ENCODE measurements at places on chromosomes 12 and 14.

GRCh38 chr12:42564996-42565395 lies 24.6 kb downstream of the PRICKLE1 start:
- DNase-seq = no peak

GRCh38 chr14:73661872-73662271 lies 17.1 kb downstream of the DNAL1 start:
- DNase-seq = peak; percentile 82

GRCh38 chr12:62793256-62794217 lies 141.4 kb downstream of the PPM1H start:
- DNase-seq = peak; percentile 89

DNA sequence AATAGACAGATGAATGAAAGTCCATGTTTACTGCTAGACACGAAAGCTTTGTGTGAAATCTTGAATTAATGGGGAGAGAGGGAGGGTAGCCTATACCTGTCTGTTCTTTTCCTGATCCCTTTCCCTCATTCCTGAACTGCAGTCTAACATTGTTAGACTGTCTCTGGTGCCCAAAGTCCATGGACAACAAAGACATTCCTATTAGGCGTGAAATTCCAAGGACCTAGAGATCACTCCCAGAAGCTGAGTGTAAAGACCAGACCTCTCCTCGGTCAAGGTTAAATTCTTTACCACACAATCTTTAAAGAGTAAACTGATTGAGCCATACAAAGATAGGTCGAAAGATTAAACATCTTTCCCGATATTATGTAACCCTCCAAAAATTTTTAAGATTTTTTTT lies 270.7 kb upstream of the GARIN2 start:
- no peak for DNase-seq

GRCh38 chr14:67970923-67971322 lies 151.3 kb downstream of the RAD51B start:
- DNase-seq = no peak

DNA sequence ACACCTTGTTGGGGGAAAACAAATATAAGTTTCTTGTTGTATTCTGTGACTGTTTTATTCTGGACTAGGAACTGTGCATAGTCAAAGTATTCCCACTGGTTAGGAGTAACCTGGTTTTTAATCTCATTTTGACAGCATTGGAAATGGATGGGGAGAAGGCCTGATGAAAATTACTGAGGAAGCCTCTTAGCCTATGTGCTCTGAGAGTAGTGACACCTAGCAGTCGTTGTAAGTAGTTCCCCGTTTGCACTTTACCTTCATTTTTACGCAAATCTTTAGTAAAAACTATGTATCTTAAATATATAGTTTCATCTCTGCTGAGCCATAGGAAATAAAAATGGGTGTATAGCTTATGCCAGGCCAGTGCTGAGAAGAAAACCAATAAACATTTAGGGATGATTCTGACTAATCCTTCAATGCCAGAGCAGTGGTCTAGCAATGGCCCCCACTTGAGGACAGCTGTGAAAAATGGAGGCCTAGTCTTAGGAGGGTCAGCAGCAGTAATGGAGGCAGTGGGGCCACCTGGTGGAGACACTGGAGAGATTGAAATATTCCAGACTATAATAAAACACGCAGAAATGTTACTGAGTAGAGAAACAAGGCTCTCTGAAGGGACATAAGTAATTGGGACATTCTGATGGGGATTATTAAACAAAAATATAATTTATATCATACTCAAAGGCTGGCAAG lies 133.2 kb upstream of the NOVA1 start:
- DNase-seq = peak; percentile 9

DNA sequence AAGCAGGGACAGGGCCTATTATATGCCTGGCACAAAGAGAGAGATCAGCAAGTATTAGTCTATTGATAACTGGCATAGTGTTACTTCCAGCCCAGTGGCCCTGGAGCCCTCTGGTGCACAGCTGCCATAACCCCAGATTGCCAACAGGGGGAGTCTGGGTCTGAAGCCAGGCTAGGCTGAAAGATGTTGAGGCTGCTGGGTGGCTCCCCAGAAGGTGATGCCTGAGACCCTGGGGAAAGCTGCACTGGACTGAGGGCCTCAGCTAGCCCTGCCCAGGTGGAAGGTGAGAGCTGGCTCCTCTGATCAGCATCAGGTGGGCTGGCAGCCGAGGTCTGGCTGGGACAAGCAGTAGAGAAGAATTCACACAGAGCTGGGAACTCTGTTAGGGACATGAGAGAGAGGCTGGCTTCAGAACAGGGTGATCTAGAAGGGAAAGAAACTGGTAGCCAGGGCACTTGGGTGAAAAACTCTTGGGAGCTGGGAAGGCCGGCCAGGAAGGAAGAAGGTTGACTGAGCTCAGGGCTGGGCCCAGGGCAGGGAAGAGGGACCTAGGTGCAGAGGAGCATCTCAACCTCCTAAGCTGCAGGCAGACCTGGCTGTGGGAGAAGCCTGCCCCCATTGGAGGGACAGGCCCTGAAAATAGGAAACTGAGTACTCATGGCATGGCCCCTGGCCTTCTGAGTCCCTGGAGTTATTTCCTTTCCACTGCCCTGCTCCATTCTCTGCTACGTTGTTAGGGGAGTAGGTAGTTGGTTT lies 3.9 kb downstream of the GZMH start:
- peak; percentile 3 for DNase-seq

DNA sequence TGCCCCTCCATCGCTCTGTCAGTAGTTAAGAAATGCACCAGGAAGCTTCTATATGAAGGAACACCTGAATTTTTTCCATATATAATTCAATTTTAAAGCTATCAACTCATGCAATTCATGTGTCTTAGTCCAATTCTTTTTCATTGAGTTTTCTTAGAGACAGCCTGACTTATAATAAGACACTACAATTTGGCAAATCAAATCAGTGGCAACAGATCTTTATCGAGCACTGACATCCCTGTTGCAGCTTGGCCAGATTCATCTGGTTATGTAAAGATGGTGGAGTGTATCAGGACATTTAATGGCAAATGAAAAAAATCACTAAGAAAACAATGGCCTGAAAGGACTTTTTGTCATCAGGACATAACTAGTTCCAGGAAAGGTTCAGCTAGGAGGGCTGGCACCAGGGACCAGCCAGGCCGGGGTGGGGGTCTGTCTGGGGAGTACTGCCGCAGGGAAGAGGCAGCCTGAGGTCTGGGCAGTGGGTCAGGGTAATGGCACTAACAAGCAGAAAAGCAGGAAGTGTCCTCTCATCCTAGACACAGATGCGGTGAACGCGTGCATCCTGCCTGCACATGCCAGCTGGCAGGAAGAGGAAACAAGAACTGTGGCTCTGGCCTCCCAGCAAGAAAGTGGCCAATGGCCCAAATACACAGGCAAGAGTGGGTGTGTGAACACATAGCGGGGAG lies 100.5 kb upstream of the LMNTD1 start:
- no peak for DNase-seq

DNA sequence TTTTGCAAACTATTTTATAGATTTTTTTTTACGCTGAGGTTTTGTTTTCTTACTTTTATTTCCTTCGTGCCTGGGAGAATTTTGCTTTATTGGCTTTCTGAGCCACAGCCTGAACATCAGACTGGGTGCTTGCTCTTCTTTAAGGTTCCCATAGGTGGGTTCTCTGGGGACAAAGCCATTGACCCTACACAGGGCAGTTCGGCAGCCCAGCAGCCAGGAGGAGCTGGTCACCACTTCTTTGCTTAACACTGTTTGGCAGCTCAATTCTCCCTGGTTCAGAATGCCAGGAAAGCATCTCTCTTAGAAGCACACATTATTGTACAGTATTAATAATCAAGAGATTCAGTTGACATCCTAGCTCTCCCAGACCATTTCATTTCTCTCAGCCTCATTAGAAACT lies 140.8 kb upstream of the NEDD1 start:
- no peak for DNase-seq

DNA sequence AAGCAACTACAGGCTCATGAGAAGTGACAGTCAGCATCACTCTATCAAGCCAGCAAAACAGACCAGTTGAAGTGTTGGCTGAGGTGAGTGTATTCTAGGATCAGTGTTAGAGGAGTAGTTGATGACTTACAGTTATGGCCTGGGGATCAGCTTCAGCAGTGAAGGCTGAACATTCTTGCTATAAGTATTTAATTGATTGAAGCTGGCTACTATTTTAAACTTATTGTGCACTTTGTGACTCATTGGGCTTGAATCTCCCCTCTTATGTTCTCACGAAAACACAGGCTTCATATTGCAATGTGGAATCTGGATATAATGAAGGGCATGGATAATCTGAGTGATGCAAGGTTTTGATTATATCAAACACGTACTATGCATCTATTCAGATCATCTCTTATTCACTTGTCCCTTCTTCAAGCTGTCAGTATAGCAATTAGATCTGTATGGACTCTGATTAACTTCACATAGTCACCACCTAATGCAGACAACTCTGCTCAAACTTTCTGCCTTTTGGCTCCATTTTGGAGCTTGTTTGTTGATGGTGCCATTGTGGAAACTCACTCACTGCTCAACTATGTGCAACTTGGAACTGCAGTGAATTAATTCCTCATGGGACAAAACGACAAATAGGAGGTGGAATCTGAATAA lies 309.2 kb downstream of the SLC16A7 start:
- DNase-seq = no peak

GRCh38 chr12:13474381-13474780 lies 277.9 kb downstream of the EMP1 start:
- no peak for DNase-seq

- peak; percentile 90 for DNase-seq
Observed at GRCh38 chr12:94941440-94941862, 62.0 kb downstream of the NDUFA12 start.

DNA sequence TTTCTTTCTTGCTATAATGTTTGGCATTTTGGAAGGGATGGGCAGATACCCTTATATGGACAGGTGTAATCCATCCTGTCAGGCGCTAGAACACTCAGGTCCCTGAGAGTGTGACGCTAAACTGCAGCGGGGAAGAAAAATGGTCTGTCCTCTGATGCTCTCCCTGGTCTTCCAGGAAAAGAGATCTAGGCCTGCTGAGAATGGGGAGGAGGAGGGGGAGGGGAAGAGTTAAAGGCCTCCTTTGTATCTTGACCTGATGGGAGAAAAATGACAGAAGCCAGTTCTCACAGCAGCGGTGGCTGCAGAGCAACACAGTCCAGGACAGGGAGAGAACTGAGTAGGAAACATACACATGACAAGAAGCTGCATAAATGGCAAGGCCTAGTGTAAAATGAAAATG lies 61.1 kb downstream of the RPS6KA5 start:
- DNase-seq = no peak

DNA sequence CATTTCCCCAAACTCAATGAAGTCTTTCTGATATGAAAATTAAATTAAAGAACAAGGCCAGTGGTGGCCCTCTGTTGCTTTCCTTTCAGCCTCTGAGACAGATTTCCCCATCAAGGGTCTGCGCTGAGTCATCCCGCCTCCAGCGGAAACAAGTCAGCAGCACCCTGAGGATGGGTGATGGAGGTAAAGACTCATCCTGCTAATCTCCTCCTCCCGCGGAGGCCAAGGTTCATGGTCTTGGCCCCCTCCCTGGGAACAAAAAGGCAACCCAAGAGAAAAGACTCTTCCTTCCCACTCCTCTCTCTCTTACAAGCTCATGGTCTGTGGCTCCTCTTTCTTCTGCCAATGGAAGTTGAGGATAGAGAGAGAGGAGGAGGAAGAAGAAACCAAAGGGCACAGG lies 9.0 kb upstream of the NUMB start:
- DNase-seq = no peak

GRCh38 chr14:36068777-36069534 lies 107.6 kb downstream of the PTCSC3 start:
- peak; percentile 9 for DNase-seq

DNA sequence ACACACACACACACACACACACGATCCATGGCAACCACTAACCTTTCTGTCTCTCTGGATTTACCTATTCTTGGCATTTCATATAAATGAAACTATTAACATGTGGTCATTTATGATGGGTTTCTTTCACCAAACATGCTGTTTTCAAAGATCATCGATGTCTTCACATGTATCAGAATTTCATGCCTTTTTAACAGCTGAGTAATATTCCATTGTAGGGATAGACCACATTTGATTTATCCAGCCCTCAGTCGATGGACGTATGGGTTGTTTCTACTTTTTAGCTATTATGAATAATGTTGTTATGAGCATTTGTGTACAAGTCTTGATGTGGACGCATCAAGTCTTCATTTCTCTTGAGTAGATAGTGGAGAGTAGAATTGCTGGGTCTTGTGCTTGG lies 56.5 kb downstream of the MVK start:
- DNase-seq = no peak

- no peak for DNase-seq
Observed at GRCh38 chr12:117523971-117524370, 162.5 kb upstream of the NOS1 start.

DNA sequence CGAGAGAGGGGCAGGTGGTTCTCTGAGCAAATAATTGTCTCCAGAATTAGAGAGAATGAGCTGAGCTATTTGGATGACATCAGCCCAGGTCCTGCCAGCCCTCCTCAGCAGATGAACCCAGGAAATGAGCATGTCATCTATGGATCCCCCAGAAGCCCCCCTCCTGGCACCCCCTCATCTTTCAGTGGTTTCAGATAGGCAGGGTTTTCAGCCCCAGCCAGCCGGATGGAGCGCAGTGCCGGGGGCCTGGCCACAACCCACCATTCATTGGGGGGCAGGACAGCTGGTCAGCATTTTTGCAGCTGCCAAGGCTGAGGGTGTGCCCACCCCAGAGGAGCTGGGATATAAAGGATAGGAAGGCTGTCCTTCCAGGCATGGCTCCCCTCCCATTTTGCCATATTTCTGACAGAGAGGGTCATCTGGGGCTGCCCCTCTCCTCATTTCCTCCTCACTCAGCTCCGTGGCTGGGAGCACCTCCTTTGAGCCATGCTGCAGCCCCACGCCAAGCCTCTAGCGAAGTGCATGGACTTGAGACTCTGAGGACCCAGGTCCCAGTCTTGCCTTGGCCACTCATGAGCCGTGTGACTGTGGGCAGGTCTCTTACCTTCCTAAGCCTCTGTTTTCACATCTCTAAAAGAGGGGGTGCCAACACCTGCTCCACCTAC lies 6.0 kb upstream of the KRT71 start:
- no peak for DNase-seq

GRCh38 chr12:25256005-25256404 lies 5.3 kb upstream of the KRAS start:
- DNase-seq = no peak

GRCh38 chr12:98217257-98217656 lies 298.1 kb upstream of the TMPO start:
- DNase-seq = no peak

GRCh38 chr12:116727891-116728290 lies 10.0 kb downstream of the SPRING1 start:
- no peak for DNase-seq

GRCh38 chr12:113252494-113252893 lies 31.2 kb downstream of the TPCN1 start:
- peak; percentile 75 for DNase-seq

GRCh38 chr12:124553862-124554428 lies 13.5 kb downstream of the NCOR2 start:
- DNase-seq = no peak

- no peak for DNase-seq
Observed at GRCh38 chr12:106947461-106947860, 8.2 kb upstream of the TMEM263 start.

- DNase-seq = no peak
Observed at GRCh38 chr14:99579120-99579836, 24.7 kb downstream of the CCDC85C start.

GRCh38 chr14:22522466-22522957 lies 66.5 kb downstream of the DAD1 start:
- DNase-seq = no peak
